ENCODE measurements at places on chromosomes 6 and 20.

DNA sequence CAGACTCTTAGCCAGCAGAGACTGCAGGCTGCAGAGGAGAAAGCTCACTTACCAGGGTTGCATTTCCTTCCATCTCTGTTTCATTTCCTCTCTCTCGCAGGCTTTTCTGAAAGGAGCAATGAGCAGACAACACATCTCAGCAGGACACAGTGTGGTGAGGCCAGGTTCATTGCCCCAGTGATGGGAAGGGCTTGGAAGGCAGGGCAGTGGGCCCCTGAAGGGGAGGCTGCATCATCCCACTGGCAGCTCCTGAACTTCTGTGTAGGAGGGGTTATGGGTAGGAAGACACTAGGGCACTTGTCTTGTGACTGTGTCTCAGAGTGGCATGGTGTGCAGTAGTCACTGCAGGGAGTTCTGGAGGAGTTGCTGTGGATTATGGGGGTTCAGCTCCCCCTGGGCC lies 246.8 kb downstream of the QKI start:
- no peak for DNase-seq

DNA sequence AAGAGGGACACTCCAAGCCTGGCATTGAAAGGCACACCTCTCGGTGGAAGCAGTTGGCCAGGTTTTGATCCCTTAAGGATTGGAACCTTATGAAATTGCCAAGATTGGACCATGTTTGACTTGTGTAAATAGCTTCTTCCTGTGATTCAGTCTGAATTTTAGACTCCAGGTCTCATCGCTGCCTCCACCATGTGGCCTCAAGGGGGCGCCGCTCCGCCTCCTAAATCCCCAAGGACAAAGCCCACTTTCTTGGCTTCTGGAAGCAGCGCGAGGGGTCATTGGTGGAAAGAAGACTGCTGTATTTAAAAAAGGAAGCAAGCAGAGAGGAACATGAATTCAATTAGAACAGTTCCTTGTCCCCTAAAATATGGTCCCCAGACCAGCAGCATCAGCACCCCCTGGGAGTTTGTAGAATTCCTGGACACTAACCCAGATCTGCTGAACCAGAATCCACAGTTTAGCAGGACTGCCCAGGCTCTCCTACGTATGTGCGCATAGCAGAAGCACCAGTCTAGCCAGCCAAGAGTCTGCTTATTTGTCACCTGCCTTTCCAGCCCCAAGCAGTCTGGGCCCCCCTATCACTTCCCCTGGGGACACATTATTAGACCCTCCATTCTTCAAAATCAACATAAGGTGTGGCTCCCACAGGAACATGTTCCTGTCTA lies 108.5 kb downstream of the LY86 start:
- no peak for DNase-seq

DNA sequence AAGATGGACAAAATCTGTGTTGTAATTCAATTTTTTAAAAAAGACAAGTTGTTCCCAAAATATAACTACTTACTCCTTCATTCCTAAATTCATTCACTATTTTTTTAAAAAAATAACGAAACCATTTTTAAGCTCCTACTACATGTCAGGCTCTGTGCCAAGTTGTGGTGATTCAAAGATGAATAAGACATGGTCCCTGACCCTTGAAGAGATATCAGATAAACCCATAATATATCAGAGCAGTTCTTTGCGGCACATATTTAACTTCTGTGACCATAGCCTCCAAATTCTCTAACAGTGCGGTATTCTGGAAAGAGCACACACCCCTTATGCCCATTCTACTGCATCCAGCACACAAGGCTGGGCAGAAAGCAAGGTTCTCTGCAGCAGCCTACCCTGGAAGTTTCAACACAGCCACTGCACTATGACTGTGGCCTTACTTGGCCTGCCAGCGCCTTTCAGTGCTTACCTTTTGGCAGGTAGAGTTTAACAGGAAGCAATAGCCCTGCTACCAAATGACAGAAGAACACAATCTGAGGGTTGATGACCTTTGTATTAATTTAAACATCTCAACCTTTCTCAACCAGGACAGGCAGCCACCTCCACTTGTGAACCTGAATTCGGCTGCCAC lies 406.5 kb downstream of the BTBD9 start:
- no peak for DNase-seq

GRCh38 chr20:44215125-44215524 lies 4.6 kb upstream of the OSER1 start:
- peak; percentile 62 for DNase-seq

- no peak for DNase-seq
Observed at GRCh38 chr6:113178349-113178748, 678.8 kb upstream of the MARCKS start.

- no peak for DNase-seq
Observed at GRCh38 chr6:74605922-74606581, 599.8 kb downstream of the COL12A1 start.

Data from T-helper 9 cell (primary cell).